HCT116 (cell line): ENCODE measurements at places on chromosomes 1 and 21. TPM values are rescaled to one million over a fixed set of nuclear protein-coding genes. Genes with fewer than 3 reads are reported as not detected.

Gene LRRC8B
- total RNA-seq, result 17.9 TPM

- no peak overlapping the region for H3K27ac ChIP-seq
- no peaks in the 10 kb centered on the region for H3K27me3 ChIP-seq
- no peak overlapping the region for H3K4me3 ChIP-seq
These were observed 186.4 kb downstream of the HMCN1 start for GRCh38 chr1:185920602-185921001.

DNA sequence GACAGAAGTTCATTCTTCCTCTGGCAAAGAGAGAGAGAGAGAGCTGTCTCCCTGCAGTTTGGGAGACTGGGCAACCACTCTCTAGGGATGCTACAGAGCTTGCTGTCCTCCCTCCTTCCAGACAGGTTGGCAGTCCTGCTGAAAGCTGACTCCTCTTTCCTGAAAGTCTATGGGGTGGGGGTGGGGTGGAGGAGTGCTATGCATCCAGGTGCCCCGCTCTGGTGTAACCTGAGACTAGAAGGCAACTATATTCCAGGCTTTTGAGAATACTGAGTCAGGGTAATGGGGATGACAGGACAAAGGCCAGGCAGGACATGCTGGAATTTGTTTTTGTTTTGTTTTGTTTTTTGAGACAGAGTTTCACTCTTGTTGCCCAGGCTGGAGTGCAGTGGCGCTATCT lies 55.4 kb downstream of the OPTC start:
- H3K36me3 ChIP-seq, result no peaks in the 10 kb centered on the region
- H3K27me3 ChIP-seq, result no peaks in the 10 kb centered on the region
- H3K4me3 ChIP-seq, result no peak overlapping the region
- peaks cover 7% of the 10 kb centered on the region for H3K4me1 ChIP-seq

DNA sequence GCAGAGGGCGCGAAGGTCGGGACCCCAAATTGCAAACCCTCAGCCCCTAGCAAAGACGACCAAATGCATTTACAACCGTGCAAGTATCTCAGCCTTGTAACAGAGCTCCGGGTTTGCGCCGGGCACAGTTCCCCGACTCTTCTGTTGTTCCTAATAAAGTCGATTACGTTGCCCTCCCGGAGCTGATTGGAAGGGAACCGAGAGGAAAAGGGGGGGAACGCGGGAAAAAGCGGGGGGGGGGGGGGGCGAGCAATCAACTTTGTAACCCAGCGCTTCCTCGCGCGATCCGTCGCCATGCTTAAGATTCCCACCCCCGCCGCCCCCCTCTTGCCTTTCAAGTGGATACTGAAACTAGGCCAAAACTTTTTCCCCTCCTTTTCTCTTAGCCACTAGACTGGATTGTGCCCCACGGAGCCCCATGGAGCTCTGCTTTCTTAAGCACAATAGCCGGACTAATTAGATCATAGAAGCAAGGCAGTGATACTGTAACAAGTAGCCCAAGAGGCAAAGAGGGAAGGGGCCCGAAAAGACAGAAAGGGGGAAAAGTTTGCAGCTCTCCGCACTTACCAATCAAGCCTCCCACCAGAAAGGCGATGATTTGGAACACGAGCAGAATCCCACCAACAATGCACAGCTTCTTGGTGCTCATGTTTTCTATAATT lies 565 bp downstream of the WLS start:
- H3K27ac ChIP-seq, result peak overlapping the region; percentile 37
- H3K4me1 ChIP-seq, result peaks cover 11% of the 10 kb centered on the region
- DNase-seq, result no peak
- H3K4me3 ChIP-seq, result peak overlapping the region; percentile 78
- H3K27me3 ChIP-seq, result no peaks in the 10 kb centered on the region

DNA sequence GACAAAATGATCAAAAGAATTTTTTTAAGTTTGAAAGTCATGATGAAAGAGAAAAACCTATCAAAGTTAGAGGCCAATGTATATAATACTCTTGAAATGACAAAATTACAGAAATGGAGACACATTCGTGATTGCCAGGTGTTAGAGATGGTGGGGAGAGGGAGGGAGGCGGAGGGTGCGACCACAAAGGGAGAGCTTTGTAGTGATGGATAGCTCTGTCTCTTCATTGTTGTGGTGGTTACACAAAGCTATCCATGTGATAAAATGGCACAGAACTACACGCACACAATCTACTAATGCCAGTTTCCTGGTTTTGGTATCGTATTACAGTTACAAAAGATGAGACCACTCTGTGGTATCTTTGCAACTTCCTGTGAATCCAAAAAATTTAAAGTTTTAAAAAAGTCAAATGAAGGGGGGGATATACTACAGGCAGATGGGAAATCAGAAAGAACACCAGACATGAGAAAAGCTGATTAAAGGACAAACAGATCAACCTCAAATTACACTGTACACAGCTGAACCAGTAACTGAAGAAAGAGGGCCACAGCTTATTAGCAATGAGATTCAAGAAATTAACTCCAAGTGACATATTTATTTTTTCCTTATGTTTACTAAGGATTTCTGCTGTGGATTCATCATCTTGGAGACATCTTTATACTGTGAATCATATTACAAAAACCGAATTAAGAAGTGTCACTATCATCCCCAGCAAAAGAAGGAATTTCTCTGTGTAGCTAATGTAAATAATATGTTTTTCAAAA lies 199.1 kb downstream of the SLC45A1 start:
- H3K27me3 ChIP-seq, result no peaks in the 10 kb centered on the region
- no peaks in the 10 kb centered on the region for H3K36me3 ChIP-seq
- no peak overlapping the region for H3K27ac ChIP-seq
- DNase-seq, result no peak
- H3K4me1 ChIP-seq, result no peaks in the 10 kb centered on the region; the same call in 1 of the 2 replicates

Gene OR2L13
- total RNA-seq, result not detected

DNA sequence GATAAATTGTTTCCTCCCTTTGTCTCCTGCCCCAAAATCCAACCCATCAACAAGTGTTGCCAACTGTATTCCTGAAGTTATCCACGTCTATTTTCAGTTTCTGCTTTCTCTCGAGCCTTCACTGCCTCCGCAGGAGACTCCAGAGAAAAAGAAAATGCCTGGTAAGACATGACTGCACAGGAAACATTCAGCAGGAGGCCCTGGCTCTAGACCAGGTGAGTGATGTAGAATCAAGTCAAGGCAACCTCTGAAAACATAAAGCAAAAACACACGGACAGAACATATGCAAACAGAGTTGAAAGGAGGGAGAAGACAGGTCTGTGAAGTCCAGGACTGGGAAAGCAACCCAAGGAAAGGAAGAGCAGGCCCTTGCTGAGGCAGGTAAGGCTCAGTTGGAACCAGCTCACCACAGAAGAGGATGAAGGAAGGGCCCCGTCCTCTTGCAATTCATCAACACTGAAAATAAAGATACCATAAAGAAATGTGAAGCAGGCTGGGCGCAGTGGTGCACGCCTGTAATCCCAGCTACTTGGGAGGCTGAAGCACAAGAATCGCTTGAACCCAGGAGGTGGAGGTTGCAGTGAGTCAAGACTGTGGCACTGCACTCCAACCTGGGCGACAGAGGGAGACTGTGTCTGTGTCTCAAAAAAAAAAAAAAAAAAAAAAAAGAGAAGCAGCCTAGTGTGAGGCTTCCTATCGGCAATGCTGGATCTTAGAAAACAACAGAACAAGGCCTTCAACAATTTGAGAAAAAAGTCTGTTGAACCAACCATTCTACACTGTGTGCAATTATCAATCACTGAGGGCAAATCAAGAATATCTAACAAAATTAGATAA lies 8.8 kb downstream of the NOL9 start:
- no peak overlapping the region for H3K27ac ChIP-seq
- DNase-seq, result no peak
- no peaks in the 10 kb centered on the region for H3K4me1 ChIP-seq
- H3K27me3 ChIP-seq, result no peaks in the 10 kb centered on the region
- no peak overlapping the region for H3K4me3 ChIP-seq
- H3K36me3 ChIP-seq, result peaks cover 59% of the 10 kb centered on the region

DNA sequence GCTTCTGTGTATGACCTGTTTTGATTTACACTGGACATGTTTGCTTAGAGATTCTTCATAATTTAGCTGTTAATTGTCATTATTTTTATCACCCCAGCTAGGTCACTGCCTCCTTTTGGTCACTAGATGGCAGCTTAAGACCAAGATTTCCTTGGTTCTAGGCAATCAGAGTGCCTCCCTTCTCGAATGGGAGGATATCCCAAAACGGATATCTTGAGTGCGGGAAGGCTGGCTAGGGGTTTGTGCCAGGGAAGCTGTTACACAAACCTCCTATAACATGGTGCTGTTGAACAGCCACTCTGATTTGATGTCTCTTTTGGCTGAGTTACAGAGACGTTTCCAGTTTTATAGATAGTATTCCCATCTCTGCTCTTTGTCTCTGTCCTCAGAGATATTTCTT lies 283.5 kb downstream of the S1PR1 start:
- DNase-seq, result peak; percentile 32
- H3K36me3 ChIP-seq, result no peaks in the 10 kb centered on the region
- no peak overlapping the region for H3K27ac ChIP-seq

DNA sequence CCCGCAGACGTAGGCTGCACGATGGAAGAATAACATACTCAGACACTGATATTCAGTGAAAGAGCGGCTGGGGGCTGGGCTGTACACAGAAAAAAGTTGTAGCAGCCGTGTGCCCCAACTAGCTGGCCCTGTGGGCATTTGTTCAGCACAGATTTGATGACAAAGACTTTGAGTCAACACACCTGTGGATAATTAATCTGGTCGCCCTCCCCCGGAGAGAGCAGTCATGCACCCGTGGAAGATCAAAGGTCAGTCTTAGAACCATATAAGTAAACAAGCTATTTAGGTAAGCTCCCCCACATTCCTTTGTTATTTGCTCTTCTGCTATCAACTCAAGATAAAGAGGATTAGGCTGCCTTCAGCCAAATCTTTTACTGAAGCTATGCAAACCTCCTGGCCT lies 148.4 kb upstream of the HMCN1 start:
- no peak overlapping the region for H3K4me3 ChIP-seq
- no peaks in the 10 kb centered on the region for H3K36me3 ChIP-seq
- DNase-seq, result no peak
- H3K27ac ChIP-seq, result no peak overlapping the region
- no peaks in the 10 kb centered on the region for H3K4me1 ChIP-seq

Gene EXO1
- 32.9 TPM for total RNA-seq

Gene CERS2
- total RNA-seq, result 218 TPM

GRCh38 chr1:2306151-2306978 lies 78.2 kb downstream of the SKI start:
- no peak for DNase-seq
- no peak overlapping the region for H3K4me3 ChIP-seq
- H3K4me1 ChIP-seq, result peaks cover 4% of the 10 kb centered on the region; the same call in 1 of the 2 replicates
- no peaks in the 10 kb centered on the region for H3K27me3 ChIP-seq

DNA sequence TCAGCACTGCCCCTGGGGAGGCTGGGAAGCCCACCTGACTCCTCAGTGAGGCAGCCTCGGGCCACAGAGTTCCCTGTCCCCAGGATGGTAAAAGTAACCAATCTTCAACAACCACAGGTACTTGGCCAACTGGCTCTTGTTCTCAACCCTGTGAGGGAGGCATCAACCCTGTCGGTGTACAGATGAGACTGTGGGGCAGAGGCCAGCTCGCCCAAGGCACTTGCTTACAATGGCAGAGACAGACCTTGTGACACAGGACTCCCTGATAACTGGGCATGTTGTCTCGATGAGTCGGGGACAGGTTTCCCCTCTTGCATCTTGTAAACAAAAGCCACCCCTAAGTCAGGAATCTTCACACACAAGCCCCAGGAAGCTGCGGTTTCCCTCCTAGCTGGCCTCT lies 8.0 kb downstream of the SLC30A2 start:
- DNase-seq, result no peak
- no peak overlapping the region for H3K27ac ChIP-seq
- H3K27me3 ChIP-seq, result no peaks in the 10 kb centered on the region
- peaks cover 11% of the 10 kb centered on the region for H3K4me1 ChIP-seq

Gene OR2T29
- not detected for total RNA-seq
